Suppressor macrophage (primary cell): ENCODE measurements at places on chromosomes 16 and 17.

DNA sequence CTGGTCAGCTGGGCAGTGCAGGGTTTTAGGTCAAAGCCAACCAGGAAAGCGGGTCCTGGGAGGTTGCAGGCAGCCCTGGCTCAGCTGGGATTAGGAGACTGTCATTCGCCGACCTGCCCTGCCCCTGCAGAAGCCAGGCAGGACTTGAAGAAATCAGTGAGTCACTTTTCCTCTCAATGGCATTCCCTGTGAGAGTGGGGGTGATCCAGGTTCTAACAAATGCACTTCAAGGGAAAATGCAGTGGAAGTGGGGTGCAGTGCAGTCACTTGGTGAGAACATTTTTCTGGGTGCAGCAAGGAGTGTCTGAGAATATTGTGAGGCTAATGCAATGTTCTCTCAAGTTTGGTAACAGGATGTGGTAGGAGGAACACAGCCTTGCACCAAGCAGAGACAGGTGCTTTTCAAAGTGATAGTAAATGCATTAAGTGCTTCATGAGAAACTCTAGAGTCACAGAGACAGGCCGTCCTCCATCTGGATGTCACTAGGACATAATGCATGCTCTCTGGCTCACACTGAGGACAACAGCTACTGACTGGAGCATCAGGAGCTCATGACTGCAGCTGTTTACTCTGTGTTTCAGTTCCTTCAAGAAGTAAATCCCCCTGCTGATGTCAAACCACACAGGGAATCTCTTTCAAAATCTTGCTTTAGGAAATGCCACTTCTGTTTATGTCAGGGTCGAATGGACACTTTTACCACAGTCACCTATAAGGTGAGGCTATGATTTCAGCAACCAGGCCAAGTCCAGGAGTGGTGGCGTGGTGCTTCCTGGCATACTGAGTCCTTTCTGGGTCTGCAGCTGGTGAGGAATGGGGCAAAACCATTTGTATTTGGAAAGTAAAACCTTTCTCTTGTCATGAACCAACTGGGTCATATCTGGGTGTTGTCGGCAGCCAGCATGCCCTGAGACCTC lies 16.7 kb downstream of the CDK5R1 start:
- peak; percentile 88 for DNase-seq

- DNase-seq = no peak
These were observed 52.7 kb upstream of the FOXF1 start for GRCh38 chr16:86457501-86458148.

DNA sequence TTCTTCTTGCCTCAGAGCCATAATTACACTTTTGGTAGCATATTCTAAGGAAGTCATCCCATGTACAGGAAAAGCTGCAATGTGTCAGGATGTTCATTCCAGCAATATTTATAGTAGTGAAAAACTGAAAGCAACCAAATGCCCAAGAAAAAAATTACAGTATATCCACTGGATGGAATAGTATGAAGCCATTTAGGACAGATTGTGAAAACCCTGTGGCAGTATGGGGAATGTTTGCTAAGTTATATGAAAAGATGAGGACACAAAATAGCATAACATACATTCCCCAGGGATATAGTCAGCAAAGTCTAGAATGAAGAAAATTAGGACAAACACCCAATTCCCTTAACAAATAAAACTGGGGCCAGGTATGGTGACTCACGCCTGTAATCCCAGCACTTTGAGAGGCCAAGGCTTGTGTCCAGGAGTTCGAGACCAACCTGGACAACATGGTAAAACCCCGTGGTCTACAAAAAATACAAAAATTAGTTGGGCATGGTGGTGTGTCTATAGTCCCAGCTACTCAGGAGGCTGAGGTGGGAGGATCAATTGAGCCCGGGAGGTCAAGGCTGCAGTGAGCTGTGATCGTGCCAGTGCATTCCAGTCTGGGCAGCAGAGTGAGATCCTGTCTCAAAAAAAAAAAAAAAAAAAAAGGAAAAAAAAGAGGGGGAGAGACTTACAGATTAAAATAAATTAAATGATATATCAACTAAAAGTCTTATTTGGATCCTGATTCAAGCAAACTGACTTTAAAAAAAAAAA lies 2.3 kb downstream of the LRRC3C start:
- DNase-seq = no peak

- DNase-seq = no peak
These were observed 8.2 kb upstream of the RNFT1 start for GRCh38 chr17:59972778-59973177.

GRCh38 chr16:78303946-78304345 lies 204.5 kb downstream of the WWOX start:
- no peak for DNase-seq

GRCh38 chr16:57051696-57052228 lies 40.6 kb upstream of the CPNE2 start:
- DNase-seq = peak; percentile 78

DNA sequence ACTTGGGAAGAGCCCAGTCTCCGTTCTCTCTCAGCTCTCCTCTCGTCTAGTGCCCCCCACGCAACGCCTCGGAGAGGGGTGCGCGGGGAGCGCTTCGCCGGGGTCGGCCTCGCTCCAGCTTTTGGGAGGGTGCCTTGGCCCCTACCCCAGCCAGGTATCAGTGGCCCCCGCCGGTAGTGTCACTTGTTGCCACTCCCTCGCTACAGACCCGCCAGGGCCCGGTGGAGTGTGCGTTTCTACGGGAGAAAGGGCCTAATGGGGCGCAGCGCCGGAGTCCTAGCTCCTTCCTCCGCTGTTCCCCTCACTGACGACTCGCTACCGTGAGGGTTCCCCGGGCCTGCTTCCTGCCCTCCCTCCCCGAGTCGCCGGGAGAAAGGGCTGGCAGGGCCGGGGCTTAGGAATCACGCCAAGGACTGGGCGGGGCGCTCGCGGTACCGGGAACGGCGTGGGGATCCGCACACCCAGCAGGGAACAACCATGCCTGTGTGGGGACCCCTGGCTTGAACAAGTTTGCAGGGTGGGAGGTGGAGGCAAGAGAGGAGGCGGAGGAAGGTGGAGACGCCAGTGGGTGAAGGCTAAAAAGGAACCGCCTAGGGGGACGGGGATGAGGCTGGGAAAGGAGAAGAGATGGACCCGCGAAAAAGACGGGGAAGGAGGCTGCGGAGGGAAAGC lies 997 bp upstream of the CDH11 start:
- DNase-seq = no peak

GRCh38 chr16:14241631-14242030 lies 170.5 kb downstream of the MRTFB start:
- DNase-seq = no peak

DNA sequence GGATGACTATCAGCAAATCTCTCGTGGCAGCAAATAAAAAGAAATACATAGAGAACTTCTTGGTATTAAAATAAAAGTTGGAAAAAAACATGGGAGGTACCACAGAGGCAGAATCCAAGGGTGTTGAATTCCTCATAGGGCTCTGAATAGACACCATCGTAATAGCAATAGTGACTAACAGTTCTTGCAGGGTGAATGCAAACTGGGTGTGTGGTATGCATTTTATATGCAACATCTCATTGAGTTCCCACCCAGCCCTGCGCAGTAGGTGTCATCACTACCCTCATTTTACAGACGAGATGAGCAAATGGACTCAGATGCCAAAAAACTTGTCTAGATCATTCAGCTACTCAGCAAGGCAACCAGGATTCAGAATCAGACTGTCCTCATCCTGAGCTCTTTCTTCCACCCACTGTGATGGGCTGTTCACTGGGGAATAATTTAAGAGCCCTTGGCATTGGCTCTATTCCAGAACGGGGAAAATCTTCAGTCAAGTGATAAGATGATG lies 354.6 kb upstream of the CDH11 start:
- DNase-seq = no peak

- no peak for DNase-seq
These were observed 91.3 kb upstream of the ZNF750 start for GRCh38 chr17:82930924-82931698.

GRCh38 chr17:56913353-56913866 lies 439 bp downstream of the TRIM25 start:
- no peak for DNase-seq

DNA sequence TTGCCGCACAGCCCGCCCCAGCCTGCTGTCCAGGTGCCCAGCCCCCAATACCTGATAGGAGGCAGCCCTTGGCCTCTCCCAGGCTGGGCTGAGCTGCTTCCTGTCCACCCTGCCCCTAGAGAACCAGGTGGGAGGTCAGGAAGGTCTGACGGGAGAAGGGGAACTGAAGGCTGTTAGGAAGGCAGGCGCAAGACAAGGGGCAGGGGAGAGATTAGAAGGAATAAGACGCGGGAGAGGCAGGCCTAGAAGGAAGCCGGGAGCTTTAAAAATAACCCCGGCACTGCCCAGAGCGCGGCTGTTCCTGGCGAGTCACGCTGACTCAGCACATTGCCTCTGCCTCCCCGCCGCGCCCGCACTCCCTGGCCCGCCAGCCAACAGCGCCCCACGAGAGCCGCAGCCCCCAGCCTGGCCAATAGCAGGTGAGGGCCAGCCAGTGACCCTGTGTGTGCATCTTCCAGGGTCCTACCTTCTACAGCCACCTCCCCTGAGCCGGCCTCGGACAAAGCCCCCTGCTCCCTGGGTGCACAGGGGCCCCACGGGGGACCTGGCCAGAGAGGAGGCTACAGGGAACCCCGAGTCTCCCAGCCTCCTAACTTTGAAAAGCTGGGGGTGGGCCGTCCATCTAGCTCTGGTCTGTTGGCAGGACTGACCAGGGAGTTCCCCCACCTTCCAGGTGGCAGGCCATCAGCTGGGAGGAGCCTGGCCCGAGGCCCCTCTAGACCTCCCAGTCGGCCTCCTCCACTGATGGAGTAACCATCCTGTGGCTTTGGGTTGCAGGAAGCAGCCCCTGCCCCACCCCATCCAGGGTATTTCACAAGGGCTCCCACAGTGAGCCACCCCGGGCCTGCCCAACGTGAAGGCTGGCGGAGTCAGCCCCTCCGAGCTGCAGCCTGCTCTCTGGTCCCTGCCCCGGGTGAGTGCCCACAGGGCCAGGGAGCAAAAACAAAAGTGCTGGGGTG lies 4.0 kb downstream of the MAFG start:
- DNase-seq = peak; percentile 95

- no peak for DNase-seq
These were observed 7.7 kb upstream of the TMEM92 start for GRCh38 chr17:50266384-50267073.

GRCh38 chr16:54993106-54993895 lies 62.6 kb downstream of the IRX5 start:
- DNase-seq = no peak

DNA sequence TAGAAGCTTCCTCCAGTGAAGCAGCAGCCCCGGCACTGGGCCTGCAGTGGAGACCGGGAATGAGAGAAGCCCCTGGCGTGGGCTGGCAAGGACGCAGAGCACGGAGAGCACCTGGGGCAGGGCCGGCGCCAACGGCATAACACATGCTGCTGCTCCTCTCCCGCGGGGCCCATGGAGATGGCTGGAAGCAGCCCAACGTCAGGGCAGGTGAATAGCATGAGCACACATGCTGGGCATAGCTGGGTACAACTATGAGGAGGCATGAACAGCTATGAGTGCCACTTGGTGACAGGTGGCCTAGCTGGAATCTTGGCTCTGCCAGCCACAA lies 46.4 kb downstream of the IRF8 start:
- no peak for DNase-seq

DNA sequence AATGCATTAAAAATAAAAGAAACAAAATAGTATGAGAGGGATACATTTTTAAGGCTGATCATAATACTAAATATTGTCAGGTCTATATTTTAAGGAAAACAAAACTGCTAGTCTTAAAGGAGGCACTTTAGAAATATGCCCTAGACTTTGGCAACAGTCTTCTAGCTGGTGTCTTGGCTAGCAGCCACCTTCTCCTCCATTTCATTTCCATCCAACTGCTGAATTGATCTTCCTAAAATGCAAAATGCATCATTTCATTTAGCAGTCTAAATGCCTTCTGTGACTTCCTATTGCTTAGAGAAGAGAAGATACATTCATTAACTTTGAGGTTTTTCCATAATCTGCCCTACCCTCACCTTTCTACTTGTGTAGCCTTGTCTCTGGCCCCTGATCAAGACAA lies 1404.1 kb downstream of the CDH11 start:
- DNase-seq = no peak

GRCh38 chr16:92431-93339 lies 14.7 kb downstream of the MPG start:
- no peak for DNase-seq

DNA sequence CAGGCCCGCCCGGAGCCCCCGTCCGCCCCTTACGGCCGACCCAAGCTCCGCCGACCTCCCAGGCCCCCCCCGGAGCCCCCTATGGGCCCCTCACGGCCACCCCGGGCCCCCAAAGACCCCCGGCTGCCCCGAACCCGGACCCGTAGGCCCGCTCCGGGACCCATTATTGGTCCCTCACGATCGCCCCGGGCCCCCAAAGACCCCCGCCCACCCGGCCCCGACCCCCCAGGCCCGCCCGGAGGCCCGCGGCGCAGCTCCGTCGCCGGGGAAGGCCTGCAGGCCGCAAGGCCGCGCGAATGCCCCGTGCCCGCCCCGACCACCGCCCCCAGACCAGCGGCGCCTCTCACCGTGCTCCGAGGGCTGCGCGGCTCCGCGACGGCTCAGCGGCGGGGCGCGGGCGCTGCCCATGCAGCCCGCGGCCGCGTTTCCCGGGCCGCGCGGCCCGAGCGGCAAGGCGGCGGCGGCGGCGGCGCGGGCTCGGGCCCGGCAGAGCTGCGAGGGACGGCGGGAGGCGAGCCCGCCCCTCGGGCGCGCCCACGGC lies 393 bp downstream of the ANKRD11 start:
- no peak for DNase-seq

DNA sequence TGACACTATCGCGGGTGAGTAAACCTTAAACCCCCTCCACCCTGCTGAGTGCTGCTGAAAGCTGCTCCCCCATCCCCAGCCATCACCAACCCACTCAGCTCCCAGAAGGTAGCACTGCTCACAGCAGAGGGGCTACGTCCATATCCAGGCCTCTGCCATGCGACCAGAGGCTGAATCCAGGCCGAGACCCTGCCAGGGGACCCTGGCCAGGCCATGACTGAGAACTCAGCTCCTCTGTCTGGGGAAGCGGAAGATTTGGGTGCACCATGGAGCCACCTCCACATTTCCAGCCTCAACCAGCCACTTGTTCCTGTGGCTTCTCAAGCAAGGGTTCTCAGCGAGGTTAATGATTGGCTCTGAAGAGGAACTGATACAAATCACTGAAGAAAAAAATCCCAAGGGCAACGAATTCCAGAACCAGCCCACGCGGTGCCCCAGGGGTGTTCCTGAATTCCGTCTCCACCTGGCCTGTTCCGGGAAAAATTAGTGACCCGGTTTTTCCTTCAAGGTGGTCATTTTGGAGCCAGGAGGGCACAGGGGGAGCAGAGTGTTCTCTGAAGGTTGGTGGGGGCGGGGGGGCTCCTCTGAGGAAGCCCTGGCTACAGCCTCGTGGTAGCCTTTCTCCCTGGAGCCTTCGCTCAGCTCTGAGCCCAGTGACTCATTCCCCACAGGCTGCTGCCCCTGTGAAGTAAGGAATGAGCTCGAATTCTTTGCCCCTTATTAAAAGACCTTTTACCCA lies 9.3 kb upstream of the SLC16A5 start:
- peak; percentile 65 for DNase-seq

DNA sequence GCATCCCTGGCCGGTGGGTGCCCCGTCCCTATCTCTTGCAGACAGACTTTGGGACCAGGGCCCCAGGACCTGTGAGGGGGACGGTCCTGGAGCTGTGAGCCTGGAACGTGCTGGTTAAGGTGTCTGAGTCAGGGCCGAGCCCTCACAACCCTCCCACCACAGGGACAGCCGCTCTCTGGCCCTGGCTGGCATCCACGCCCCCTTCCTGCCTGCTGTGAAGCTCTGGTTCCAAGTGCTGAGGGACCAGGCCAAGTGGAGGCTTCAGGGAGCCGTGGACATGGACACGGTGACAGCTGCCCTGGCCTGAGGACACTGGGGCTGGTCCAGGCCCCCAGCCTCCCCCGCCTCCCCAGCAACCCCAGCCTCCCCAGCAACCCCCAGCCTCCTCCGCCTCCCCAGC lies 6.6 kb downstream of the TSR3 start:
- DNase-seq = no peak
